Fibroblast of skin of scalp (primary cell): ENCODE measurements at places on chromosomes 11 and 22.

GRCh38 chr11:31824879-31825837, 14.0 kb upstream of the PAX6 start:
- no peak for DNase-seq

DNA sequence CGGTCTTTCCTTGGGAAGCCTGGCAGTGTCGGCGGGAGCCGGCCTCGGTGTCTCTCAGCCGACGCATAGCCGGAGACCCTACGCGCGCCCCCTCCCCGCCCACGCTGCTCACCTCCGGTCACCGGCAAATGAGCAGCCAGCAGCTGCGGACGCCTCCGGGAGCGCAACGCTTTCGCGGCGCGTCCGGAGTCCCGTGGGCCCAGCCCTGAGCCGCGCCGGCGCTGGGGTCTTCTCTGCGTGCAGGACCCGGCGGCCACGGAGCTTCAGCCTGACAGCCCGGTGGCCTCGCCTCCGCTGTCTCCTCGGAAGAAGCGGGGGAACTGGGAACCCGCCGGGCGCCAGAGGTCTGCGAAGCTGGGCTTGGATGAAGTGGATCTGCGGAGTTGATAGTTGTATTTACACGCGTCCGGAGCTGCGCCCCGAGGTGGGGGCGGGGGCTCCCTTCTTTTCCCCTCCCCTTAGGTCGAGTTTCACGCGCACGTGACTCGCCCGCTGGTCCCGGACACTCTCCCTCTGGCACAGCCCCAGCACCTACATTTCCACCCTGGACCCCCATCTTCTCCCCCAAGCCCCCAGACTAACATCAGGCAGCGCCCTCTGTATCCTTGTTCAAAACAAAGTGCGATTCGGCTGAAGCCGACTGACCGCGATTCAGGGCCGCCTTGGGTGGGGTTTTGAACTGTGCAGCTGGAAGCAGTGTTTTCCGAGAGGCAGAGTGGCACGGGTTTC, at the start of gene SLC43A1:
TSS of gene SLC43A1 (minus strand) at position 371 of the 729 bp plus-strand sequence. CDS start 1,591 bp downstream, outside the sequence.
- DNase-seq, result peak; percentile 53

DNA sequence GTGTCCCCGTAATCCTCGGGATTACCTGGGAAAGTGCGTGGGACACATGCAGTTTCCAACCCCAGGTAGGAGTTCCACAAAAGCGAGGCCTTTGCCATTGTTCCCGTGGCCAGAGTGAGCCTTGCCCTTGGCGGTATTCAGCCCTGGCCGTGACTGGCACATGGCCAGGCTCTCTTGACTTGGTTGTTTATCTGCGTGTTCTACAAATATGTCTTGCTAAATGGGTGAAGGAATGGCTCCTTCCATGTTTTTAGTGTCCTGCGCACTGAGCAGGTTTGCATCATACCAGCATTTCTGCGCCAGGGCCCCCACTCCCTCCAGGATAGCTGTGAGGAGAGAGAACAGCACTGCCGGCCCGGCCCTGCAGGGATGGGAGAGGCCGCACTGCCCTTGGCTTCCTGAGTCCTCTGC, 20.0 kb downstream of the POLR3H start:
- no peak for DNase-seq

GRCh38 chr22:20530368-20531153, 23.2 kb downstream of the MED15 start:
- peak; percentile 71 for DNase-seq

- no peak for DNase-seq
Measured at GRCh38 chr22:19762568-19763457, 2.2 kb downstream of the TBX1 start.

DNA sequence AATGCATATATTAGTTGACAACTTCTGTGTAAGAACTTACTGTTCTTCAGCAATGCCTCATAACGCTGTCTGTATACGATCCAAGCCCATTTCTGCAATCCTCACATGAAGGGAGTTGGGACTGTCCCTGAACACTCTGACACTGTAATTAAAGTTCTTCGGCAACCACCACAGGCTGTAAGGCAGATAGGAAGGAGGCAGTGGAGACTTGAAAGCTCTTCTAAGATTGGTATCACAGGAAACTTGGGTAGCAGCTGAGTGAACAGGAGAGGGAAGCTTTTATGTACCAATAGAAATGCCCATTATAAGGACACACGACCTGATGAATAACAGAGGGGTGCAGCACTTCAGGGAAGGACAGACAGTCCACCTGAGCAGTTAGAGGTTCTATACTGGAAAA, 12.0 kb upstream of the GAB2 start:
- DNase-seq, result no peak

- DNase-seq, result peak; percentile 73
Measured at GRCh38 chr11:65503949-65504673, 5.3 kb downstream of the MALAT1 start.

GRCh38 chr22:48779211-48779643, 1048.4 kb downstream of the BRD1 start:
- DNase-seq, result no peak

GRCh38 chr11:64842851-64843685, 1.4 kb downstream of the CDC42BPG start:
- no peak for DNase-seq

DNA sequence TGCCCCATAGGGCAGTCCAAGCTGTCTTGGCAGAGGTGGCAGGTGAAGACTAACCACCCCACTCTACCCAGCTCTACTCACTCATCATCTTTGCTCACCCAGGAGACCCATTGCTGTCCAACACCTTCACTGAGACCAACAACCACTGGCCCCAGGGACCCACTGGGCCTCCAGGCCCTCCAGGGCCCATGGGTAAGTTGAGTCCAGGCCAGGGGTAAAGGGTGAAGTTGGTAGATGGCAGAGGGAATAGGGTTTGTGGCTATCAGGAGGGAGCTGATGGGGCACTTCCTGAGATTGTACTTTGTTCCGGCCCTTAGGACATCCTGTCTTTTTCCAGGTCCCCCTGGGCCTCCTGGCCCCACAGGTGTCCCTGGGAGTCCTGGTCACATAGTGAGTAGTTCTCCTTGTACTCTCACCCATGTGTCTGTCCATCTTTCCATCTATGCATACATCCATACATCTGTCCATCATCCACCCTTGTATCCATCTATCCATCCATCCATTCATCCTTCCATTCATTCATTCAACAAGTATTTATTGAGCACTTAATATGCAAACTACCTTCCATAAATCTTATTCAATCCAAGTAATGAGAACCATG, 27.7 kb downstream of the EMID1 start:
- no peak for DNase-seq

- DNase-seq, result no peak
Measured at GRCh38 chr11:125464270-125464662, 31.8 kb downstream of the FEZ1 start.

- no peak for DNase-seq
Measured at GRCh38 chr22:41931701-41932269, 5.2 kb upstream of the TNFRSF13C start.

GRCh38 chr11:3094223-3094824, 37.1 kb upstream of the CARS1 start:
- no peak for DNase-seq

DNA sequence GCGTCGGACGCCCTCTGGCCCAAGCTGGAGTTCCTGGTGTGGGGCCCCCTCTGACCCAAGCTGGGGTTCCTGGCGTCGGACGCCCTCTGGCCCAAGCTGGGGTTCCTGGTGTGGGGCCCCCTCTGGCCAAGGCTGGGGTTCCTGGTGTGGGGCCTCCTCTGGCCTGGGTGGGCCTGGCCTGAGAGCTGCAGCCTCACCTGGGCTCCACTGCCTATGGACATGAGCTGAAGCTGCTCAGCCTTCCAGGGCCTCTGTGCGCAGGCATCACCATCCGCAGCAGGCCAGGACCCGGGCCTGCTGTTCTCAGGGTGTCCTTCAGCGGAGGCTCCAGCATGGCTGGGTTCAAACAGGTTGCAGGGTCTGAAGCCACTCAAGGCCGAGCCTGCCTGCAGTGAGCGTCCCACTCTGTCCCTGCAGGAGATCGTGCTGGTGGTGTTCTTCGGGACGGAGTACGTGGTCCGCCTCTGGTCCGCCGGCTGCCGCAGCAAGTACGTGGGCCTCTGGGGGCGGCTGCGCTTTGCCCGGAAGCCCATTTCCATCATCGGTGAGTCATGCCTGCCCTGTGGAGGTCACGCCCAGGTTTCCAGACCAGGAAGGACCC, 125.5 kb downstream of the KCNQ1 start:
- no peak for DNase-seq

DNA sequence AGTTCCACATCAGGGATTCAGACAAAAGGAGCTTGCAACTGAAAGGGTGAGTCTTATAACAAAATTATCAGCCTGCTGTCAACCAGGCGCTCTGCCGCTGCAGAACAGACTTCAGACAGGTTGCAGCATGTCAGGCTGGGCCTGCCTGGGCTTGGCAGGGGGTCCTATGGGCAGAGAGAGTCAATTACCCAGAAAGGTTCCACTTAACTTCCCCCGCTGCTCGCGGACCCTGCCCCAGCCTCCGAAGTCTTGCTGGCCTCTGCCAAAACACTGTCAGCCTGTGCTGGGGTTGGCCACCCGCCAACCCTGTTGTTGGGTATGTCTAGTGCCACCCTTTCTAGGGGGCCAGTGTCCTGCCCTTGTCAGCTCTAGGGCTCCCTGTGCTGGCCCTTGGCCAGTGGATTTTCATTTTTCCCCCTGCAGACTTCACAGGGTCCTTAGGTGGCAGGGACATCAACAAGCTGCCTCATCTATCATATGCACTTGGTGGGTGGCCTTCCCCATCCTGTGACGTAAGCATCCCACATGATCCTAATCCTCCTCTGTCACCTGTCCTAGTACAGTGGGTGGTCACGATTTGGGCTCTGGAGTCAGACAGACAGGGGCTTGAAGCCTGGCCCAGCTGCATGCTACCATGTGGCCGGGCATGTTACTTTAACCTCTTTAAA, 166.5 kb upstream of the CADM1 start:
- no peak for DNase-seq

DNA sequence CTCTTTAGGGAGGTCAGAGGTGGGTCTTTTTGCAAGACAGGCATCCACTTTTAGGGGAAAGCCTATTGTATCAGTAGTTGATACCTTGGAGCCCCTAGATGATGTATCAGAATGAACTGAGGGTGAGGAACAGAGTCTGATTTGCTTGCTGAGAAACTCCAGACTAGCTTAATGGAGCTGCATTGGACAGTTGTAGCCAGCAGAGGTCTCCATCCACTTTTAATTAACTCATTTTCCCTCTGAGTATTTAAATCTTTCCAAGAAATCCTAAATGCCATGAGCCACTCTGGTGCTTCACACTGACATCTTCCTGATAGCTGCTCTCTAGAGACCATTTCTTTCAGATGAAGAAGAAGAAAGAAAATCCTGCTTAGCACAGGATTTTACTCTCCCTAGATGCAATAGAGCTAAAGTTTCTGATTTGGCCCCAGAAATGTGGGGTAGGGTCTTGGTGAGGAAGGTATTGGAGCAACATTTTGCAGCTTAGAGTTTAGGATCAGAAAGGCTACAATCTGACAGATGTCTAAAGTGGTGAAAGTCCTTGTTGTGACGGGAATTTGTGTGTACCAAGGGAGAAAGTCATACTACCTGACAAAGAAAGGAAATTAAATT, 38.0 kb downstream of the EXT2 start:
- peak; percentile 65 for DNase-seq

GRCh38 chr11:36953976-36954375, 355.9 kb upstream of the RAG2 start:
- peak; percentile 31 for DNase-seq

- no peak for DNase-seq
Measured at GRCh38 chr22:48580481-48580970, 1247.1 kb downstream of the BRD1 start.

DNA sequence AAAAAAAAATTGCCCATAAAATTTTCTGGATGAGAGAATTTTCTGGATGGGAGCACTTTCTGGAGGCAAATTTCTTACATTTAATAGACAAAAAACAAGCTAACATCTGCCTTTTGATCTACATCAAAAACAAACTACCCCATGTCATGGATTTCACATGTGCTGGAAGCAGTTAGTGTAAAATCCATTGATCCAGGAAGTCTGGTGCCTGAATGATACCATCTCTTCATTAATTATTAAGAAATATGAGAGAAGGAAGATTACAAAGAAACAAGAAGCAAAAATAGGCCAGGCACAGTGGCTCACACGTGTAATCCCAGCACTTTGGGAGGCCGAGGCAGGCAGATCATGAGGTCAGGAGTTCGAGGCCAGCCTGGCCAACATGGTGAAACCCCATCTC, 53.2 kb upstream of the FAM181B start:
- no peak for DNase-seq

- no peak for DNase-seq
Measured at GRCh38 chr22:20965104-20965887, 1.8 kb upstream of the AIFM3 start.
